Uterus (tissue), 4 donors: ENCODE measurements at places on chromosomes 6 and 20. TPM values are rescaled to one million over a fixed set of nuclear protein-coding genes. Genes with fewer than 3 reads are reported as not detected.
A peak's percentile ranks its signal among the peaks of the same experiment; 100 is the strongest.

GRCh38 chr6:158457616-158458278 lies 102.1 kb upstream of the TMEM181 start:
- no peak for DNase-seq

- no peak for DNase-seq
Observed at GRCh38 chr6:163095401-163095800, 319.1 kb upstream of the QKI start.

DNA sequence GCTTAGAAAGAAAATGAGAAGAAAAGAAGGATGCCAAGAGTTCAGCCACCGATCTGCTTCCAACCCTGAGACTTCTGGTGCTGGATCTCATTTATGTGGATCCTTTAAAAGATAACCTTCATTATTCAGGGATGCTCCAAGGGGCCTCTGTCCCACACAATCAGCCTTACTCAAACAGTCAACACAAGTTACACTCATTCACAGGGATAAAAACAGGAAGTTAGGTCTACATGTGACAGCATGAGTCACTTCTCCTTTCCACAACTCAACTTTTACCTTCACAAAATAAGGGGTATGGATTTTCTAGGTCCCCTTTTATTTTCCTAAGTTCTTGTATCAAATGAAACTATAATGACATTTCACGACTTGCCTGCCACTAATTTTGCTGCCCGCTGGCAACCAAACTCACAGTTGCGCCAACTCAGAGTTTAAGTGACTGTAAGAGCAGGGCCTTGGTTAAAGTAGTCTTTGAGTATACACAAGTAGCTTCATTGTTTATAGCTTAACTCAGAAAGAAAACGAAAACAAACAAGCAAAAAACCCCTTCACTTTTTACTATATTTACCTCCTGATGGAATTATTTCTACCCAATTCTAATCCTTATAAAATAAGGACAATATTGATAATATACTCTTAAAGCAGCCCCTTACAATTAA lies 278.8 kb upstream of the RUNX2 start:
- DNase-seq: no peak

- no peak for DNase-seq
Observed at GRCh38 chr6:155155787-155156447, 107.9 kb upstream of the CLDN20 start.

- no peak for DNase-seq
Observed at GRCh38 chr6:10307476-10307875, 107.4 kb downstream of the TFAP2A start.

DNA sequence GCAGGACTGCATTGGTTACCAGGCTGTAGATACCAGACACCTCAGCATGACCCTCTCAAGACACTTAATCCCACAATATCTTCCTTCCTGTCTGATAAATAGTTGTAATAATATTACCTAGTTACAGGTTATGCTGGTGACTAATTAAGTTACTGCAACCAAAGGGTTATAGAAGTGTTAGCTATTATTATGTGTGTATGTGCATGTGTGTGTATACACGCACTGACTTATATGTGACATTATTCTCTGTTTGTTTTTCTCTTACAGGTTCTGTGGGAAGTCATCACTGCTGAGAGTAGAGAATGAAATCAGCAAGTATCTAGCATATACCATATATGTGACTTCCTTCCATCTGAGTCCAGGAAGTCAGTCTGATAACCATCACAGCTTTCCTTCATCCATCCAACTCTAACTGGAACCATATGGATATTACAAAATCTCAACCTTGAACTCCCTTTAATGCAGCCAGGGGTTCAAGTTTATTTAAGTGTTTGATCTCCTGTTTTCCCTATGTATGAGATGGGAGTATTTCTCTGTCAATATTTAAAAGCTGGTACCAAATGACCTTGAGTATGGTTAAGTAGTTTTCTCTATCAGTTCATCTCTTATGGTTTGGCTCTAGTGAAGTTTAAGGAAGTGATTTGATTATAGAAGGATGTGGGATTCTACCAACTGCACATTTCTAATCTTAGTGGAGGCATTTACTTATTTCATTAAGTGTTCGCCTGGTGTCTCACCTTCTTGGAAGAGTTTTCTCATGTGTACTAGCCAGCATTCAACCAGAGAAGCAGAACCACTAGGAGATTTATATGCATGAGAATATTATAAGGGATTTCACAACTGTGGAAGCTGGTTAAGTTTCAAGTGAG lies 313.2 kb downstream of the HIVEP2 start:
- DNase-seq: no peak

- no peak for DNase-seq
Observed at GRCh38 chr6:11971154-11971553, 41.0 kb upstream of the HIVEP1 start.

- no peak for DNase-seq
Observed at GRCh38 chr20:63497946-63498935, 642 bp downstream of the EEF1A2 start.

- no peak for DNase-seq
Observed at GRCh38 chr6:97068211-97068610, 143.7 kb downstream of the KLHL32 start.

- DNase-seq: no peak
Observed at GRCh38 chr20:63828951-63829350, 2.1 kb downstream of the ZBTB46 start.

- peak; percentile 49 for DNase-seq
Observed at GRCh38 chr6:16216501-16217155, 21.8 kb upstream of the GMPR start.

- no peak for DNase-seq
Observed at GRCh38 chr6:157449610-157450009, 68.6 kb downstream of the ZDHHC14 start.

GRCh38 chr6:13331516-13332348 lies 3.4 kb upstream of the TBC1D7 start:
- DNase-seq: no peak

DNA sequence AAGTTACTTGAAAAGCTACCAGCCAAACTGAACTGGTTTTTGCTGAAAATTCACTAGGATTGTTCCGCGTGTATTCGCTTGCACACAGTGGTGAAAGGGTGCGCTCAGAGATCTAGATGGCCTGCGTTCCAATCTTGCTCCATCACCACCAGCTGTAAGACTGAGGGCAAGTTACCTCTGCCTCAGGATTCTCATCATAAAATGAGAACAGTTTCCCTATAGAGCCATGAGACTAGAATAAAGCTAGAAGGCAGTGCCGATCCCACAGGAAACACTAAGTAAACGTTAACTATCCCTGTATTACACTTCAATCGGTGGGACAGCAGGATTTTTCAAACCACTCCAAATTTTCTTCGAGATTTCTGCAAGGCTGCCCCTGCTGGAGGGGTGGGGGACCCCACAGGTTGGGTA lies 838 bp downstream of the AHCY start:
- no peak for DNase-seq

DNA sequence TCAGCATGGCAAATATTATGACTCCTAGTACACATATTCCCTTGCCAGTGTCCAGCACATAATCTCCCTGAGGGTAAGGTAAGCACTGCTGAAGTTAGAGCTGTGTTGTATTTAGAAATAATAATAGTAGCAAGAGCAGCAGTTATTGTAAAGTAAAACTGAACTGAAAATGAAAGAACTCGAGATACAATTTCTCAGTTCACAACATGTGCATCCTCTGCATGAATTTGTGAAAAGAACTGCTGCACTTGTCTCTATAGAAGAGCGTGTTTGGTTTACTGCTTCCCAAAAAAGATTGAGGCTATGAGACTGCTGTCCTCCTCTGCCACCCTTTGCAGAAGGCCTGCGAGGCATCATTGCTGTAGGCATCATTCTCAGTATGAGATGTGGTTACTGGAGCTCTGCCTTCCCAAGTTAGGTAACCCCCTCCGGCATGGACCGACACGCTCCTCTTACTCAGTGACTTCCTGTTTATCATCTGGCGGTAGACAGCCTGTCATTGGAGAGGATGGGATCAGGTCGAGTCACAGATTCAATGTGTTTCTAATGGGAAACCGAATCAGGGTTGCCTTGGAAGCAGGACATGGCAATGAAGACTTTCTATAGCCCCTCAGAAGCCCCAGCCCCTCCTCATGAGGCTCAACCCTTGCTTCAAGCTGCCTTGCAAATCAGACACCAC lies 48.1 kb downstream of the SLC24A3 start:
- no peak for DNase-seq

- no peak for DNase-seq
Observed at GRCh38 chr6:55016261-55016660, 158.1 kb upstream of the HCRTR2 start.

GRCh38 chr20:39853636-39854035 lies 835.4 kb downstream of the MAFB start:
- no peak for DNase-seq

DNA sequence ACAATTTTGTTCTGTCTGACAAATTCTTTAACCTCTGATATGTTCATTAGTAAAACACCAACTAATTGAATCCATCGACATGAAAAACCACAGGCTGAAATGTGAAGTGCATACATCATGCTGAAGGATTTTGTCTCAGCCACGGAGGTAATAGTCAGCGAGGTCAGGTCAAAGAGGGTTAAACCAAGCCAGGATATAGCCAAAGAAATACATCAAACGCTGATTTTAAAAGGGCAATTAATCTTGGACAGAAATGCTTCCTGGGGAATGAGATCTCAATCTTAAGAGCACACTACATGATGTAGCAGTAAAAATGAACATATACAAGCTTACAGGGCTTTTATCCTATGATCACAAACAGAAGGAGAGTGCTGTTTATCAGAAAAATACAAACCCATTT lies 106.7 kb downstream of the PRDM1 start:
- DNase-seq: no peak

GRCh38 chr6:144469144-144469575 lies 184.0 kb downstream of the UTRN start:
- no peak for DNase-seq

DNA sequence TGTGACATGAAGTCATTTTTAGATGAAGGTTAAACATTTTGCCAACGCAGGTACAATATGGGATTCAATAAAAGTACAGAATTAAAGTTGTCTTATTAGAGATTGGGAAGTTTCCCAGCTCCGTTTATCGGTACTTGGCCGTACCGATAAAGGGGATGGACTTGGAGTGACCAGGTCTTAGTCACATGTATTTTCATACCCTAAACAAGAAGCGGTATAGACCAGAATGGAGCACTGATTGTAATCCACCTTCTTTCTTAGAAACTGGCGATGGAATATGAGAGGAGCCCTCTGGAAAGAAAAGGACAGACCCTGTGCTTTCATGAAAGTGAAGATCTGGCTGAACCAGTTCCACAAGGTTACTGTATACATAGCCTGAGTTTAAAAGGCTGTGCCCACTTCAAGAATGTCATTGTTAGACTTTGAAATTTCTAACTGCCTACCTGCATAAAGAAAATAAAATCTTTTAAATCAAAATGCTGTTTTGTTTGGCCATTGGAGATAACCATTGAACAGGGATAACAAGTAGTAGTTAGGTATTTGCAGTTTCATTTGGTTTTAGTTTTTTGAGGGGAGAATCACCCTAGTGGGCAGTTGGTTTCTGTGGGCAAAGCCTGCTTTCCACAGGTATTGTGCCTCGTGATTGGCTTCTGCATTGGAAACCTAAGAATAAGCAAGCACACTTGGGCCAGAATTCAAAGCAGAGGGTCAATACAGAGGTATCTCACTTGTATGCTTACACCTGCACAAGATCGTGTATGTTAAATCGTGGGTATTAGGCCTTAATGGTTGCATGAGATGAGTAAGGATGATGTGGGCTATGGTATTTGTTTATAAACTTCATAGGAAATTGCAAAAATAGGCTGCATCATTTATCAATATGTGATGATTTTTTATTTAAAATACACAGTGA lies 11.2 kb upstream of the ZNFX1 start:
- DNase-seq: no peak

DNA sequence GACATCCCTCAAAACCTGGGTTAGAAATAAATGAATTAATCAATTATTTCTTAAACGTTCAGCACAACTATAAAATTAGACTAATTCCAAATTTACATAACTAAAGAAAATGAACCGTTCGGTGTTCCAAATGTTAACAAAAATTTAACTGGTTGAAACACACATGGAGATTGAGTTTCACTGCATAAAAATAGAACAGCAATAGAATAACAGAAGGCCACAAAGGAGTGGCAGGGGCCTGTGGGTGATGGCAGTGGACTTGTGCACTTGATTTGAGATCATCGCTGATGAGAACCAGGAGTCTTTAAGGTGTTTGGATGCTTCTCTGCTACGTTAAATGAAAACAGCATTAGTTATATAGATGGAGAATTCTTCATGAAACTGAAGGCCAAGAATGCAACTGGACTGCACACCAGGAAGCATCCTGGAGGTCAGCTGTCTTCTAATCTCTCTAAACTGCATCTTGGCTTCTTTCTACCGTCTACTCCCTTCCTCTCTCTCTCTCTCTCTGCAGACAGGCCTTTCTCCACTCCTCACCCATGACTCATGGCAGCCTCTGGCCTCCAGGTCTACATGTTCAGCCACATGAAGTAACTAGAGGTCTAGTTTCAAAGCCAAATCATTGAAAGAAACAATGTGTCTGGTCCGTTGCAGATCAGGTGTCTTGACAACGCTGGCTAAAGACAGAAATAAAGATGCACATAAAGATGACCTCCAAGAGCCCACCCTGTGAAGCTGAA lies 111.3 kb downstream of the SIM1 start:
- no peak for DNase-seq

- no peak for DNase-seq
Observed at GRCh38 chr6:39800034-39801032, 8.2 kb downstream of the DAAM2 start.

DNA sequence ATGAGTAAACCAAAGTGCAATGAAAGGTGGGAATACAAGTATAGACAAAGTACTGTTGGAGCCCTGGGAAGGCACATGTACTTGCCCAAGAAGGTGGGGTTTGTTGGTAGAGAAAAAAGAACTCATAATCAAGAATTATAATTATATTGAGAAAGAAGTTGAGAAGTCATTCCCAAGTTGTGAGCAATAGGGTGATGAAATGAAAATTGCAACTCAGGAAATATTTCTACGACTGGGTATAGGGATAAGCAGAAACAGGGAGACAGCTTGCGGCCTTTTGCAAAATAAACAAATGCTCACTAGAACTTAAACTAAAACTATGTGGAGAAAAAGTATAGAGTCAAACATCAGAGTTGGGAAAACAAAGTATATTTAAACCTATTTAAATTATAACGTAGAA lies 250.7 kb upstream of the FAM83B start:
- no peak for DNase-seq

GRCh38 chr6:140708441-140708840 lies 1334.0 kb upstream of the CITED2 start:
- no peak for DNase-seq

Gene DACT2
- total RNA-seq: 1.4 TPM

Gene FABP7
- not detected for total RNA-seq

Gene PPP1R3G
- total RNA-seq: 3.0 TPM

Gene TSHZ2
- 22.0 TPM for total RNA-seq

Gene WFDC10B
- not detected for total RNA-seq

Gene LY6G6D
- not detected for total RNA-seq

Gene PKIB
- not detected for total RNA-seq

Gene LY6G6F
- not detected for total RNA-seq

Gene OOEP
- not detected for total RNA-seq

Gene PMEPA1
- total RNA-seq: 41.1 TPM

Gene GPX5
- not detected for total RNA-seq

Gene NUS1
- total RNA-seq: 22.6 TPM

Gene MAFB
- 38.2 TPM for total RNA-seq

Gene NDRG3
- 29.2 TPM for total RNA-seq

Gene REM1
- total RNA-seq: 0.59 TPM

Gene JPH2
- 72.0 TPM for total RNA-seq
